IMR-90 (cell line): ENCODE measurements at places on chromosomes 3 and 15.

DNA sequence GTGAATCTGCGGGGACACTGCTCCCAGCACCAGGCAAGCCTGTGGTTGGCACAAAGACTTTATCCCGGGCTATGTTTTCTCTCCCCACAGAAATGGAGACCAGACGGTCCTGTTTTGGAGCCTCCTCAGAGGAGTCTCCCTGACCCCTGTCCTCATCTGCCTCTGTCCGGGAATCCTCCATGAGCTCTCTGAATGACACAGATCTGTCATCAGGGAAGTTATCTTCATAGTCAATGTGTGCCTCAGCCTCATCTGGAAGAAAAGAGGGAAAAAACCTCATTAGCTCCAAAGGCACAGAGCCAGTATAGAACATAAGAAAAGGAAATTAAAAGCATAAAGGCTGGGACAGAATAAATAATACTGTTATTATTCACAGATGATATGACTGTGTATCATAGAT lies 40.0 kb downstream of the CRTAP start:
- no peak for DNase-seq

DNA sequence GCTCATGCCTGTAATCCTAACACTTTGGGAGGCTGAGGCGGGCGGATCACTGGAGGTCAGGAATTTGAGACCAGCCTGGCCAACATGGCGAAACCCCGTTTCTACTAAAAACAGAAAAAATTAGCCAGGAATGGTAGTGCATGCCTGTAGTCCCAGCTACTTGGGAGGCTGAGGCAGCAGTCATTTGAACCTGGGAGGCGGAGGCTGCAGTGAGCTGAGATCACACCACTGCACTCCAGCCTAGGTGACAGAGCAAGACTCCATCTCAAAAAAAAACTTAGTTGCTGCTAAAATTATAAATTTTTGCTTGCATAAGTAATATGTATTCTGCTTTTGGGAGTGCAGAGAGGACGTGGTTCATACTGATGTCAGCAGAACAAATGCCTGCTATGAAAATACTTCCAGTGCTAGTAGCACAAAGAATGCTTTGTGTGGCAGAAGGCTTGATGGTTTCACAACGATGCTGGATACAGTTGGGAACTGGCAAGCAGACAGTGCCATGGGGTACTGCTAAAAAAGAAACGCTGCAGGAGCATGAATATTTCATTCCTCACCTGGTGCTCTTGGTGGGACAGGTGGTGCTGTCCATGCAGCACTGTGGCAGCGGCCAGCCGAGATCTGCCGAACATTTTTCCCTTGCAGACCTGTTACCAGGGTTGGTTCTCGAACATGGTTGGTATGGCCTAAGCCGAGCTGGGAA lies 31.1 kb downstream of the FBXL22 start:
- peak; percentile 47 for DNase-seq

DNA sequence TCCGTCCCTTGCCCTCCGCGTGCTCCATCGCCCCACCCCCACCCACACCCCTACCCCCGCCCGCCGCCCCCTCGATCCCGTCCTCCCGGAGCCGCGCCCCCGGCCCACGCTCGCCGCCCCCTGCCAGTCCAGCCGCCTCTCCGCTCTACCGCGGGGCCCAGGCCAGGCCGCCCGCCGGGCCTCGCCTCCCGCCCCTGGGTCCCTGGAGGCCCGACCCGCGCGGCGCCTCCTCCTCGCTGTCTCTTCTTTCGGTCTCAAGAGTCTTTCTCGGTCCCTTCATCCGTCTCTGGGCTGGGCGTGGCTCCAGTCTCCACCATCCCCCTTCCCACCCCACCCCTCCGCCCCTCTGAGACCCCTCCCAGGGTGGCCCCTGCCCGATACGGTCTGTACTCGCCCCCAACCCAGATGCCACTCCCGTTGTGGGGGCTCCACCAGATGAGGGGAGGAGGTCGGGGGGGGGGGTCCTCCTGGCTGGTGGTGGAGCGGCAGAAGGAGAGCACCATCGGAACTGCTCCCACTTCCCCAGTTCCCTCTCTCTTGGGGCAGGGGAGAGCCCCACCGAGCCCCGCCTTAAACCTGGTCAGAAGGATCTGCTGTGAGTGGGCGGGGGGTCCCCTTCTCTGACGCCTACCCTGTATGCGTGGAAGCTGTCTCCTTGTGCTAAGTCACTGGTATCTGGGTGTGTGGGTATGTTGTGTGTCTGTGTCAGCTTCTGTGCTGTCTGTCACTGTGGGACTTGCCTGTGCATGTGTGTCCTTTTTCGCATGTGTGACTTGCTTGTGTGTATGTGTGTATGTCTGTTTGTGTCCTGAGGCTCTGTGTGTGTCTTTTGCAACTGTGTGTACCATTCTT lies 1.0 kb downstream of the PRKCD start:
- DNase-seq, result peak; percentile 20

- no peak for DNase-seq
Measured at GRCh38 chr15:71458089-71458660, 342.9 kb downstream of the THSD4 start.

GRCh38 chr15:91769894-91770293 lies 83.6 kb upstream of the SLCO3A1 start:
- no peak for DNase-seq

DNA sequence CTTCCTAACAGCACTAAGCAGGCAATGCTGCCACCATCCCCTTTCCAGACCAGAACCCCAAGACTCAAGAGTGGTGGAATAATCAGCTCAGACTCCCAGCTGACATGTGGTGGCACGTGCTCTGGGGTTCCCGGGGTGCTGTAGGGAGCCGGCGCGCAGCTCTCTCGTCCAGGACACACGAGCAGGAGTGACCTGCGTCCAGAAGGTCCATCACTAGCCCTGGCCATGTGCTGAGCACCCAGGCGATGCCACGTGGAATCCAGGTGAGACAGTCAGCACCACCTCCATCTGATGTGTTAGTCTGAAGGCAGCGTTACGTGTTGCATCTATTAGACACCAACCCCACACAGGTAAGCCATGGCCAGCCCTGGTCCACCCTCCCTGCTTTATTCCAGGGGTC lies 78.2 kb downstream of the VGLL4 start:
- no peak for DNase-seq

GRCh38 chr3:31705736-31706135 lies 173.0 kb downstream of the STT3B start:
- DNase-seq, result peak; percentile 60

DNA sequence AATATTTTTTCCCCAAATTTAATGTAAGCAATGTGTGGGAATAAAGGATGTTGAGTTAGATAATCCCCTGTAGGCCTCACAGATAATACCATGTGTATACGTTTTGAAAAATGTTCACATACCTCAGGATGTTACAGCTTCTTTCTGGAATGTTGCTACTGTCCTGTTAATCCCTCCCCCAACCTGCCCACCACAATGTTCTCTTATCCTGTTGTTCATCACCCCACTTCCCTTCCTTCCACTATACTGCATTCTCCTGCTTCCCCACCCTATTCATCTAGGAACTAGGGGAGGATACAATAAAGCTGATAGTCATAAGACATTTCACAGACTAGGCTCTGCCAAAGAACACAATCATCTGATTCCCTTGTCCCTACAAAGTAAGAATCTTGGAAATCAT lies 92.1 kb downstream of the IGF2BP2 start:
- DNase-seq, result peak; percentile 90

- peak; percentile 50 for DNase-seq
Measured at GRCh38 chr15:98776607-98777281, 128.4 kb downstream of the IGF1R start.

GRCh38 chr3:93981649-93982048 lies 1.7 kb downstream of the ARL13B start:
- no peak for DNase-seq

DNA sequence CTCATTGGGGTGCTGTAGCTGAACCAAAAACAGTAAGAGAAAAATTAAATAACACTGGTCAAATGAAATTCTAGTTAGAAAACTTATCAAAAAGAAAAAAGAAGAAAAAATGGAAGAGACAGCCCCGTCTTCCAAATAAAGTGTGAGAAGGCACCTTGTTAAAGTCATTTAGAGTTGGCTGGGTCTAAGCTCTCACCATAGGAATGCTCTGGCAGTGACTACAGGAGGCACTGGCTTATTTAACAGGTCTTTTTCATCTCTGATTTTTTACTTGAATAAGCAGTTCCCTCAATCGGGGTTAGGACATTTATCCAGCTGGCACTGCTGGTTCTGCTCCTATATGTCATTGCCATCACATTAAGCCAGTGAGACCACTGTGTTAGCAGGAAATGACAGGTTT lies 1.6 kb upstream of the ABI3BP start:
- DNase-seq, result no peak

DNA sequence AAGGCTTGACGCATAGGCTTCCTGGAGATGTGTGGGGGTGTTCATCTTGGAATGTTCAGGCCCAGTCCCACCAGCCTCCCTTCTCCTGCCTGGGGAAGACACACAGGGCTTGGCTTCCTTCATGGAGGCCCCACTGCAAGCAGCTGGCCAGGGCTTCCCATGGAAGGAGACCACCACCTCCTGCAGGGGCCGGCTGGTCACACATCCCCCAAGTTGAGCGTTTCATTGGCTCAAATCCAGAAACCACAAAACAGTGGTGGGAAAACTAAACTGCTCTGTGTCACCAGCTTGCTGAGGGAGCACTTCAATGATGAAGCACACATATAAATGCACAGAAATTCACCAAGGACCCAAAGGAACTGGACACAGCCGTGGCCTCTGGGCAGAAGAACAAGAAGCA lies 8.3 kb downstream of the IQSEC1 start:
- no peak for DNase-seq

DNA sequence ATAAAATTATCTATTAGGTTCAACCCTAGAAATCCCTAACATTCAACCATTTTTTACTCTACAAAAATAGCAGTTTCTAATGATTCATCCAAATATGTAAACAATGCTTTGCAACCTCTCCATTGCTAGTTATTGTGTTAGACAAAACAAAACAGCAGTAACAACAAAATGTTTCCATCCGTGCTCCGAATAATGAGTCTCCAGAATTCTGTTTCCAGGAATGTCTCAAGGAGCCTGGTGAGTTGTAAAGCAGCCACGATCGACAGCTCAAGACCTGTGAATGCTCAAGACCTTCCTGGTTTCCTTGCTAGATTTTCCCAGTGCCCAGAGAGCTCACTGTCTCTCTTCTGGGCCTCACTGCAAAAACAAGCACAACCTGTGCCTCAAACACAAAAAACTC lies 49.9 kb downstream of the CHRD start:
- DNase-seq, result no peak

DNA sequence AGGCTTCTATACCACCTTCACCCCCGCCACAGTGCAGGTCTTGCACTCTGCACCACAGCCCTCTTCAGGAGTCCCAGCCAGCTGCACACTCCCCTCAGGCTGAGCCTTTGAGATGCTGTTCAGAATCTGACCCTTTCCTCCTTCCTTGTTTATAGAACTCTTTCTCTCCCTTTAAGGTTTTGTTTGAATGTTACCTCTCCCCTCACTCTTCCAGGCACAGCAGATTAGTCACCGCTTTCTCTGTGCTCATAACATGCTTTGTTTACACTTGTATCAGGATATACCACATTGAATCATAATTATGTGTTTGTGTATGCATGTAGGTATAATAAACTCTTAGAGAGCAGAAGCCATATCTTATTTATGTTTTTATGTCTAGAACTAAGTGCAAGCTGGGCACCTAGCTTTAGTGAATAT lies 168.4 kb upstream of the BCL6 start:
- peak; percentile 90 for DNase-seq

DNA sequence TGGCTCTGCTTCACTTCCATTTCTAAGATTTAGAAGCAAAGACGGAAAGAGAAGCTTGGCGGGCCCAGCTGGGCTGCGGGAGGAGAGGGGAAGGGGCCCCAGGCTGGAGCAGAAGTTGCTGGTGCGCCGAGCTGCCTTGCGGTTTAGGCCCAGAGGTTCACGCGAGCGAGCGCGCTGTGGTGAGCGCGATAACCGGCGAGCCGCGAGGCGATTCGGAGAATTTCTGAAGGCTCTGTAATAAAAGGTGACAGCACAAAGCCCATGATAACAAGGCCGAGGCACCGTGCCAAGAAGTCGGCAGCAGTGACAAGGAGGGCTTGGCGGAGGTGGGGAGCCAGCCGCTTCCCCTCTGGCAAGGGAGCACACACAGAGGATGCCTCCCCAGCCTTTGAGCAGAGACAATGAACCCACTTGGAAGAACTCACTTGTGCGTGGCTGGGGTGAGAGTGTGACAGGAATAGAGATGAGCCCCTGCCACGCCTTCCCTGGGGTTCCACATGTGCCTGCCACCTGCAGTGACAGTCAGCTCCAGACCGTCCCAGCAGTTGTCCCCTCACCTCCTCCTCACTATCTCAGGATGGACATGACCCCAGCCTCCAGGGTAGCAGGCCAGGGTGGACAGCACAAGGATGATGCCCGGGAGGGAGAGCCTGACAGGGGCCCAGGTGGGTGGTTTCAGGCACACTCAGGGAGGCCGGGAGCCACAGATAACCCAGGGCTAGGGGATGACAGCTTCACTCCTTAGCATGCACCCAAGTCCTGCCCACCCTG lies 315.2 kb downstream of the UACA start:
- no peak for DNase-seq

GRCh38 chr3:54928046-54928770 lies at the start of gene LRTM1:
Gene LRTM1, minus strand, starts transcription at chr3:54928059. Its CDS starts 148 bp downstream, at chr3:54927911.
- no peak for DNase-seq

- DNase-seq, result no peak
Measured at GRCh38 chr15:77617476-77618230, 15.1 kb downstream of the LINGO1 start.

- peak; percentile 27 for DNase-seq
Measured at GRCh38 chr3:67381667-67382272, 272.6 kb downstream of the SUCLG2 start.

- no peak for DNase-seq
Measured at GRCh38 chr3:9784965-9785364, 7.3 kb downstream of the TADA3 start.

DNA sequence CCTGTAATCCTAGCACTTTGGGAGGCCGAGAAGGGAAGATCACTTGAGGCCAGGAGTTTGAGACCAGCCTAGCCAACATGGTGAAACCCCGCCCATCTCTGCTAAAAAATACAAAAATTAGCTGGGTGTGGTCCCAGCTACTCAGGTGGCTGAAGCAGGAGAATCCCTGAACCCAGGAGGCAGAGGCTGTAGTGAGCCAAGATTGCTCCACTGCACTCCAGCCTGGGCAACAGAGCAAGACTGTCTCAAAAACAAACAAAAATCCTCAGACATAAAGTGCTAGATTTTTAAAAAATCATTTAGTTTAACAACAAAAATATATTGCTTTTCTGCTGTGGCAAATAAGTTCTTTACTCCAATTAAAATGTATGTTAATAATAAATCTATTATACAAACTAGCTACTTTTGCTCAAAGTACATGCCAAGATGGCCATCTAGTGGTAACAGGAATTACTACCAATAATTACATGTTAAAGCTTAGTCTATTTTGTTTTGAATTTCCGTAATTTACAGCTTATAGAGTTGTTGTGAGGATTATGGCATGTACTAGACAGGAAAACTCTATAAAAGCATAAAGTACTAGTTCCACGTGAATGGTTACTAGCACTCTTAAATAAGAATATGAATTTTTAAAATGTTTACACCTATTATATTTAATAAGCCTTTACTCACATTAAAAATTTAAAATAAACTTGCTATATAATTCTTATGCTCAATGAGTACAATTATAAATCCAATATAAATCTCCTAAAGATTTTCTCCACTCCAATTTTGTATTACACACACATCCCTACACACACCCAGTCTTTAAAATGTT lies 39.0 kb downstream of the GABPB1 start:
- peak; percentile 68 for DNase-seq
